ENCODE measurements at places on chromosomes 7 and 10.

- DNase-seq: no peak
Measured at GRCh38 chr7:151374139-151374538, 32.5 kb downstream of the NUB1 start.

- DNase-seq: no peak
Measured at GRCh38 chr7:157445956-157446295, 109.1 kb downstream of the DNAJB6 start.

DNA sequence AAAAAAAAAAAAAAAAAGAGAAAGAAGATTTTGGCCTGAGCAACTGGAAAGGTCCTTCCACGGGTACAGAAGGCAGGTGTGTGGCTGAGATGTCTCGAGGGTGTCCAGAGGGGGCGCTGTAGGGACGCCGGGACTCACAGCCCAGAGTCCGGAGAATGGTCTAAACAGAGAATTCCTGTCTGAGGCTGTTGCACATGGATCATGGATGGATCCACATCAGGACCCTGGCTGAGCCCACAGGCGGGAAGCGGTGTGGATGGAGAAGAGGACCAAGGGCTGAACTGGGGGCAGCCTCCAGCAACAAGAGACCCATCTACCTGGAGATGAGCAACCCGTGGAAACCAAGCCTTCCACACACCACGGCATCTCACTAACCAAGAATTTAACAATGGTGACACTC lies 55.0 kb downstream of the PKD1L1 start:
- DNase-seq: no peak

DNA sequence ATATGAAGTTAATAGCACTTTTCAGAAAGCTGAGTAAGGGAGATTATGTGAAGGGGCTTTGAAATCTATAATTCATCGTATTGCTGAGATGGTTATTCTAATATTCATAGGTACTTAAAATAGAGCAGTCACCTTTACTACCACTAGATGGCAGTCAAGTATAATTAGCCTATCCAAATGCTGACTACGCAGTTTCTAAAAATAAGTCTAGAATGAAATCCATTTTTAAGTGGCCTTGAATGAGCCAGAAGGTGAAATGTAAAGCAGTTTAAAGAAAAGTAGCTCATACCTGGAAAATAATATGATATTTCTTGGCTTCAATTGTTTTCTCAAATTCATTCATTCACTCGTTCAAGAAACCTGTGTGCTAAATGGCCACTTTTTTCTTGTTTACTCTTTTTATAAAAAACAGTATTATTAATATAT lies 1277.1 kb downstream of the GATA3 start:
- DNase-seq: peak; percentile 57

DNA sequence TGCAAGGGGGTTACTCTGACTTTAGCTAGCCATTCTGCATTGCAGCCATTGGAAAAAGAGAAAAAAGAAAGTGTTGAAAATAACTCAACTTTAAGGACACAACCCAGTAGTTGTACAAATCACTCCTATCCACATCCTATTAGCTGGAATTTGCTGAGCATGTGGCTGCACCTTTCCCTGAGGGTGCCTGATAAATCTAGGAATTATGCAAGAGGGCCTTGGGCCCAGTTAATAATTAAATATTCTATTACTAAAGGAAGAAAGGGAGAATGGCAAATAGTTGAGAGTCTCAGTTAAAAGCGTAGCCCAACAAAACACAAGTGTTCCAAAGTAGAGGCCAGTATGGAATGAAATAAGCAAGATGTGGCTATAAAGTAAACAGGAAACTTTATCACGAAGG lies 200.9 kb upstream of the CNTNAP2 start:
- no peak for DNase-seq

GRCh38 chr7:77315182-77315591 lies 101.0 kb downstream of the GSAP start:
- DNase-seq: no peak

GRCh38 chr7:85178531-85179298 lies 8.1 kb downstream of the SEMA3D start:
- DNase-seq: no peak

GRCh38 chr7:41979834-41980307 lies 257.1 kb downstream of the GLI3 start:
- DNase-seq: peak; percentile 23

All from RCC 7860 (cell line).